ENCODE measurements at places on chromosomes 1 and 21. TPM values are rescaled to one million over a fixed set of nuclear protein-coding genes. Genes with fewer than 3 reads are reported as not detected.

DNA sequence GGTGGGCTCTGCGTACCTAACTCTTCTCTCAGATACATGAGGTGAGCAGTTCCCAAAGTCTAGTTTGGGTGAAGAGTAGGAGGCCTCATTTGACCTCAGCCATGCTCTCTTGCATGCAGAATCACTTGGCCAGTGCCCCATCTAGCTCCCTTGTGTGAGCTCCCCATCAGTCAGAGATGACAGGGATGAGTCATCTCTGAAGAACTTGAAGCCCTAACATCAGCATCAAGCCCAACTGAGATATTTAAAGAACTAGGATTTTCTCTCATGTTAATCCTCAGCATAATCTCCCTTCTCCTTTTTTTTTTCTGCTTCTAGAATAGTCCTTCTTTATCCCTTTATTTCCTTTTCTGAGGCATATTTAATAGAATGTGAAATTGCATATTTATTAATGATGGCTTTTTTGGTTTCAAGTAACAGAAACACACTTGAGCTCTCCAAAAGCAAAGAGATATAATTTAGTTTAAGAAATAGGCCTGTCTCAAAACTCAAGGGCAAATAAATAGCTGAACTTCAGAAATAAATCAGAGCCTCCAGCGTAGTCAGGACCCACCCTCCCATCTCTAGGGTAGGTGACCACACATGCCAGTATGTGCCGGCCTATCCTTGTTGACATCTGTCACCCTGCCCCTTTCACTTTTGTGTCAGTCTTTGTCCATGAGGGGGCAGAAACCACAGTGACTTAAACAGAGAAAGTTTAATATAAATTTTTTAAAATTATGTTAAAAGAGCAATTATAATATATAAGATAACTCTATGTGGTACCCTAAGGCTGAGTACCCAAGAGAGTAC is 112.3 kb downstream of the TSEN15 start:
- DNase-seq, result no peak

The SEMA4A gene
- 21.6 TPM for total RNA-seq

The TFF1 gene
- total RNA-seq, result not detected

The IFT25 gene
- total RNA-seq, result 57.8 TPM

GRCh38 chr21:35996217-35996616 is 64.1 kb downstream of the SETD4 start:
- DNase-seq, result no peak

GRCh38 chr1:41892301-41892781 is 26.4 kb downstream of the HIVEP3 start:
- no peak for DNase-seq

DNA sequence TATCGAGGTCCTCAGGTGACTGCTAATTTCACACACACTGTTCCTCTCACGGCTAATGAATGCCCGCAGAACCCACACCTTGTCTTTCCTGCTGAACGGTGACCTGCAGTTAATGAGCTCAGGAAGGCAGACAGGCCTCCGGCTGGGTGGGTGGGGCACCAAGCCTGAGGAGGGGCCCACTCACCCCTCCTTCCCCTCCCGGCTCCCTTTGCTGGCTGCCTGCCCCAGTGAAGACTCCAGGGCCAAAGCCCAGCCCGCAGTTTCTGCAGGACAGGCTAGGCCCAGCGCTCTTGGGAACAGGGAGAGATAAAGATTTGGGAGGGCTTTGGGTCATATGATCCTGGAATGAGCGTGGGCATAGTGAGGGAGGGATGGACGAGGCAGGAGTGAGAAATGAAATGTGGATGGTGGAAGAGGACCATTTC is 26.4 kb downstream of the FOXO6 start:
- DNase-seq, result no peak

The GBP6 gene
- 0.22 TPM for total RNA-seq

- DNase-seq, result no peak
Measured at GRCh38 chr1:54347955-54348699, 58.1 kb downstream of the SSBP3 start.

DNA sequence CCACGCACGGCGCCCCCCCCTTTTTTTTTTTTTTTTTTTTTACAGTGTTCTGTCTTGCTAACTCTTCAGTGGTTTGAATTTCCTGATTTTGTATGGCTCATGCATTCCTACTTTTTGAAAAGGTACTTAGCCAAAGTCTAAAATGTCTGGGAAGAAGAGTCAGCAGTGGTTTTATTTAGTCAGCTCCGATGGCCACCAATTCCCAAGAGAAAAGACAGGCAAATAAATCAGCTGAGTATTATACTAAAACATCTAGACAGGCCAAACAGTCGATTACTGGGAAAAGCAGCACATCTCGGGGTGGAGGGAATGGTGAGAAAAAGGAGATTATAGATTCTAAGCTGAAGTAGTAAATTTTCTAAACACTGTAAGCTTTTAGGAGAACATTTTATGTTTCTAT is 192.5 kb upstream of the ZRANB2 start:
- no peak for DNase-seq

DNA sequence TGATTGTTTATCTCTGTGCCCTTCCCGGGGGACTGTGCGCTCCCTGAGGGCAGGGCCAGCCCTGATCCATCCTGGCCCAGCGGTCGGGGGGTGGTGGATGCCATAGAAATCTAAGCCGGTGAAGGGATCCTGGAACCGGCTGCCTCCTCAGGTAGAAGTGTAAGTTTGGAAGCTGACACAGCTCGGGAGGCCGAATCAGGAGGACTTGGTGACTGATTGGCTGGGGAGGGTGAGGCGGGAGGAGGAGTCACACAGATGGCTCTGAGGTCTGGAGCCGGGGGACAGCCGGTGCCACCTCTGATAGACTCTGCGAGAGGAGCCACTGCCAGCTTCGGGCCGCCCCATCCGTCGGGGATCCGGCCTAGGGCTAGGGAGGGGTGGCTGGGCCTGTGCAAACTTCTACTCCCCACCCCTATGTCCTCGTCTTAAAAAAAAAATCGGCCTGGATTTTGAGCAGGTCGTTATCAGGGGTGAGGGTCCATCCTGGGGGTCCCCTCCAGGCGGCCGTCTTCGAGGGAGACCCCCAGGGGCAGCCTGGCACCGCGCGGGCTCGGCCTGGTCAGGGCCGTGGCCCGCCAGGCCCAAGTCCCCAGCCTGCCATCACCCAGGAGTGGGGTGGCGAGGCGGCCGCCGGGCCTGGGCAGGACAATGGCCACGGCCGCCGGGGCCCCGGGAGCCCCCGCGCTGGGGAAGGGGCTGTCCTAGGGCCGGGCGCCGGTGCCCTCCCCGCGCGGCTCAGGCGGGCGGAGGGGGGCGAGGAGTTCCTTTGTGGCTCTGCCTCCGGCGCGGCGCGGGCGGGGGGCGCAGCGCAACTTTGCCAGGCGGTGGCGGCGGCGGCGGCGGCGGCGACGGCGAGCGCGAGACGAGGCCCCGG is 708 bp upstream of the ZNF362 start:
- DNase-seq, result peak; percentile 37

GRCh38 chr1:65213271-65214023 is 65.4 kb downstream of the AK4 start:
- no peak for DNase-seq

DNA sequence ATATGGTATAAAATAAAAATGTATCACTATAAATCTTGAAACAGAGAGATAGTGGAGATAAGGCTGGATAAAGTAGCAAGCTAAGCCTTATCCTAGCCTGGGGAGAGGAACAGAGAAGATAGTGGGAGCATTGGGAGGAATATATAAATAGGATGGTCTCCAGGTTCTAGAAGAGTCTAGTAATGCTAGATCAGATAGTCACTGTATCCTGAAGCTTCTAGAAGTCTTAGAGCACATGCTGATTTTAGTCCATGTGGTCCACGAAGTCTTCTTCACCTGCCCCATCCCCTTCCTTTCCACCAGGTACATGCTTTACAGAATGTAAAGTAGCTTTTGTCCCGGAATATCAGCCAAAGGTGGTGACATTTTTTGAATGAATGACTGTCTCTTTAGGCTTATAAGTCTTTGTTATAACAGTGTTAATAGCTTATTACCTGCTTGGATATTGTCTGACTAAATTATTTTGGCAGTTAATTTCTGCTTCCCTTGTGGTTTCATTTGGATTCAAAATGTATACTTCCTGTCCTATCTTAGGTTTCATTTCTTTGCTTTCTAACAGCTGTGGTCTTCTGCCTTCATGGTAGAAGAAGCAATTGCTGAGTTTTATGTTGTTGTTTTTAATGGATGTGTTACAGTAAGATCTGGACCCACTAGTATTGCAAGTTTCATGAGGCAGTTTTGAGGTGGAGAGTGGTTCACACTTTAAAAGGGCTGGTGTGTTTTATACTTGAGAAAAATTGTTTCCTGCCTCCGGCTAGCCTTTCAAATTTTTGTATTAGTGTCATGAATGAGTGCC is 5.9 kb downstream of the SMG7 start:
- DNase-seq, result no peak

The CXADR gene
- total RNA-seq, result 0.42 TPM

GRCh38 chr1:162757476-162757875 is 33.0 kb upstream of the HSD17B7 start:
- no peak for DNase-seq

- no peak for DNase-seq
Measured at GRCh38 chr1:59315529-59316463, 18.9 kb downstream of the FGGY start.

GRCh38 chr1:24558902-24559791 is 3.3 kb downstream of the NCMAP start:
- no peak for DNase-seq

DNA sequence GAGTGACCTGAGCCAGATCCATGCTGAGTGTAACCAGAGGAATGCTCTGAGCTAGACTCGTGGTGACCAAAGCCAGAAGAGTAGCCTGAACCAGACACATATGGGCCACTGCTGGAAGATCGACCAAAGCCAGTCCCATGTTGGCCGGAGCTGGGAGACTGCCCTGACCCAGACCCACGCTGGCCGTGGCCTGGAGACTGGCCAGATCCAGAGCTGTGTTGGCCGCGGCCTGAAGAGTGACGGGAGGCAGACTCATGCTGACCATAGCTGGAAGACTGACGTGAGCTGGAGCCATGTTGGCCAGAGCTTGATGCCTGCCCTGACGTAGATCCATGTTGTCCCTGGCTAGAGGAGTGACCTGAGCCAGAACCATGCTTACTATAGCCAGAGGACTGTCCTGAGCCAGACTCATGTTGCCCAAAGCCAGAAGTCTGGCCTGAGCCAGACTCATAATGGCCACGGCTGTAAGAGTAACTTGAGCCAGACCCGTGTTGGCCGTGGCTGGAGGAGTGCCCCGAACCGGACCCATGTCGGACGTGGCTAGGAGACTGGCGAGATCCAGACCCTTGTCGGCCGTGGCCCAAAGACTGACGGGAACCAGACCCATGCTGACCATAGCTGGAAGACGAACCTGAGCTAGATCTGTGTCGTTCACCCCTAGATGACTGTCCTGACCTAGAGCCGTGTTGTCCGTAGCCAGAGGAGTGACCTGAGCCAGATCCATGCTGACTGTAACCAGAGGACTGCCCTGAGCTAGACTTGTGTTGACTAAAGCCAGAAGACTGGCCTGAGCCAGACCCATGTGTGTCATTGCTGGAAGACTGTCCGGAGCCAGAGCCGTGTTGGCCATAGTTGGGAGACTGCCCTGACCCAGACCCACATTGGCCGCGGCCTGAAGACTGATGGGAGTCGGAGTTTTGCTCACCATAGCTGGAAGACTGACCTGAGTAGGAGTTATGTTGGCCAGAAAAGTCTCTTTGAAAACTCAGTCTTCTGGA is 3.5 kb downstream of the HRNR start:
- peak; percentile 33 for DNase-seq

The SPOCD1 gene
- 0.18 TPM for total RNA-seq

- no peak for DNase-seq
Measured at GRCh38 chr1:6770751-6771440, 14.4 kb upstream of the CAMTA1 start.

The FALEC gene
- total RNA-seq, result not detected

DNA sequence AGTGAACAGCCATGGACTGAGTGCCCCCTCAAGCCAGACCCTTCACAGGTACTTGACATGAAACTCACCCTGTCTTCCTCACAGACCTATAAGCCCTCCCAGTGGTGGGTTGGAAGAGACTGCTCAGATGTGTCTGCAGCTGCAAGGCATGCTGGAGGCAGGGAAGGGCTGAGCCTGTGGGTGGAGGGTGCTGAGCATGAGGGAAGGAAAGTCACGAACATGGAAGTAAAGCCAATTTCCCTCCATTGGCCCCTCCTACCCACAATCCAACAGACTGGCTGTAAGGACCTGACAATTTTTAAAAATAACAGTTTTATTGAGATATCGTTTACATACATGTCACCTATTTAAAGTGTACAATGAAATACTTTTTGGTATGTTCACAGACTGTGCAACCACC is 44.1 kb downstream of the RCSD1 start:
- DNase-seq, result no peak

DNA sequence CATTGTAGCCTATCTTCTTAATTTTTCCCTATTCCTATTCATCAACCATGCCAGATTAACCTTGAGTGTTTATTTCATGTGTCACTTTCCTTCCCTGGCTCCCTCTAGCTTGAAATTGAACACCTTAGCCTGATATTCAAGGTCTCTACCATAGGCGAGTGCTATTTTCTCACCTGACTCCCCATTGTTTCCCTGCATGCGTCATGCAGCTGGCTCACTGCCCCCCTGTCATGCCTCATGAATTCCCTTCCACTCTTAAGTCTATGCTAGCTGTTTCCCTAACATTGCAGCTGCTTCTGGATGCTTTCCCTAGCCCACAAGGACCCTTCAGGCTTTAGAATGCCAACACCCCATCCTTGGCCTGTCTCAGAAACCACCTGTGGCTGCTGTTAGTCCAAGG is 56.7 kb upstream of the CD1D start:
- no peak for DNase-seq

DNA sequence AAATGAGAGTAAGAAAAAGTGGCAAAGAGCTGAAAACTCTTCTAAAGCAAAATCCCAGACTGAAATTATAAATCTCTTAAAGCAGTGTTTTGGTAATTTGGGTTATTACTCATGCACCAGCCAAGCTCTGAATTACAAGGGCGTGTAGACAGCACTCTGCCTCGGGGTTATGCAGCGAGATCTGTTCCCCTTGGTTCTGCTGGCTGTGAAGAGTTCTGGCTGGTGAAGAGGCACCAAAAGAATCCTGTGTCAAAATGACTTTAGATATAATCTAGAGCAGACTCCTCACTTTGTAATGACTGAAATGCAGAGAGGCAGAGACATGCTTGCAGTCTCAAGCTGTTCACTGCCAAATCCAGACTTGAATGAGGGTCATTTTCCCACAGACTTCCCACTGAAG is 461.8 kb upstream of the CXADR start:
- no peak for DNase-seq

GRCh38 chr1:205791568-205792180 is 16.4 kb upstream of the RAB29 start:
- peak; percentile 72 for DNase-seq

The PLEKHG5 gene
- 2.6 TPM for total RNA-seq

The ACADM gene
- total RNA-seq, result 53.4 TPM

Measured in CD8-positive, alpha-beta memory T cell (primary cell).